ENCODE measurements at places on chromosomes 2 and 18.
A peak's percentile ranks its signal among the peaks of the same experiment; 100 is the strongest.

DNA sequence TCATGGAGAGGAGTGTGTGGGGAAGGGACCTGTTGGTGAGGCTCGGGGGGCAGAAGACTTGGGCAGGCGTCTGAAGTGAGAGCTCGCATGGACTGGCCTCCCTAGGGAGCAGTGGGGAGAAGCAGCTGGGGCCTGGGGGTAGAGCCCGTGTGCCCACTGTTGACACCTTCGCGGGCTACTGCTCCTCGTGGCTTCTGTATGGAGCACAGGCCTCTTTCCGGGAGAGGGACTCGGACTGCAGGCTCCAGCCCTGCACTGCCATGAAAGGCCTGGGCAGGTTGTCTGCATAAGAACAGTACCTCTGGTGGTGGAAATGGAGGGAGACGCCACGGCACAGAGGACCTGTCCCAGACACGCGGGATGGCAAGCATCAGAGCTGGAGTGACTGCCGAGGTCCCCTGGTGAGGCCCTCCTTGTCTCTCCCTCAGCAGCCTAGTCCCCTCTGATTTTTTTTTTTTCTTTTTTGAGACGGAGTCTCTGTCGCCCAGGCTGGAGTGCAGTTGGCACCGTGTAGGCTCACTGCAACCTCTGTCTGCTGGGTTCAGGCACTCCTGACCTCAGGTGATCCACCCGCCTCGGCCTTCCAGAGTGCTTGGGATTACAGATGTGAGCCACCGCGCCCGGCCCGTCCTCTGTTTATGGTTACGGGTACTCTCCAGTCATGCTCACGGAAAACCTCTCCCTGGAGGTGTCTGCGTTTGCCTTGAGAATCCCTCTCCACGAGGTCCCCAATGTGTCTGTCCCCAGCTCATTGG is 44.7 kb upstream of the PTMA start:
- no peak for DNase-seq

GRCh38 chr2:157254041-157254440 is 3.5 kb upstream of the GALNT5 start:
- DNase-seq, result no peak

- DNase-seq, result peak; percentile 80
Observed at GRCh38 chr2:229921101-229921891, 513 bp downstream of the TRIP12 start.

GRCh38 chr2:32427672-32428610 is 71.1 kb downstream of the BIRC6 start:
- DNase-seq, result peak; percentile 7

- DNase-seq, result no peak
Observed at GRCh38 chr18:63063171-63063570, 256.4 kb downstream of the BCL2 start.

GRCh38 chr2:12549641-12550040 is 167.1 kb upstream of the TRIB2 start:
- no peak for DNase-seq

All from tongue (tissue), 3 donors.